ENCODE measurements at places on chromosomes 6 and 20. TPM values are rescaled to one million over a fixed set of nuclear protein-coding genes. Genes with fewer than 3 reads are reported as not detected.

The CTSZ gene
- total RNA-seq, result 128 TPM

- no peak overlapping the region for H3K27ac ChIP-seq
- H3K27me3 ChIP-seq, result no peaks in the 10 kb centered on the region
- H3K4me1 ChIP-seq, result no peaks in the 10 kb centered on the region
- no peaks in the 10 kb centered on the region for H3K36me3 ChIP-seq
- no peak overlapping the region for H3K4me3 ChIP-seq
Measured at GRCh38 chr6:13248994-13249393, 79.3 kb downstream of the TBC1D7 start.

The OR2J3 gene
- not detected for total RNA-seq

DNA sequence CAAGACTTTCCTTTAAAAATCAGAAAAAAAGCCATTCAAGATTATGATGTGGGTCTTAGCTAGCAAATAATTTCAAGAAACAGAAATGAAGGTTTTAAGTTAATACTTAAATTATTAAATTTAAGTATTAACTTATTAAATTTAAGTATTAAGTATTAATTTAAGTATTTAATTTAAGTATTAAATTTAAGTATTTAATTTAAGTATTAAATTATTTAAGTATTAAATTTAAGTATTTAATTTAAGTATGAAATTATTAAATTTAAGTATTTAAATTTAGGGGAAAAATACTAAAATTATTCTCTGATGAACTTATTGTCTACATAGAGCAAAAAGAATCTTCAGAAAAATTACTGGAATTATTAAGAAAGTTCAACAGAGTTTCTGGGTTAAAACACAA is 829.3 kb upstream of the FLRT3 start:
- no peak overlapping the region for H3K27ac ChIP-seq
- no peak for DNase-seq
- H3K27me3 ChIP-seq, result no peaks in the 10 kb centered on the region
- no peaks in the 10 kb centered on the region for H3K36me3 ChIP-seq

DNA sequence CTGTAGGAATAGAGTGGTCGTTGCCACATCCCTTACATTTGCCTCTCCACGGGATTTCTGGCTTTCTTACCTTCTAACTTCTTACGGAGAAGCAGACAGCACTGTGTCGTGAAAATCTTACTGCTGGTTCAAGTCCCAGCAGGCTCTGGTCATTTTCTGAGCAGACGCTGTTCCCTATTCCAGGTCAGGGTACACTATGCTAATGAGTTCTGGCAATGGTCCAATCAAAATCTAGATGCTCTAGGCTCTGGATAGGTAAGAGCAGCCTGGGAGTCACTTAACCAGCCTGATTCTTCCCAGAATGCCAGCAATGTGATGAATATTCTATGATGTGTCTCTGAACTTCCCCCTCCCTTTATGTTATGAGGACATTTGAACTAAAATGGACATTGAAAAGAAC is at the start of gene GCM1:
Gene GCM1, minus strand, starts transcription at position 158 of the 400 bp plus-strand sequence. CDS start 3,209 bp downstream, outside the sequence.
- no peak for DNase-seq
- no peaks in the 10 kb centered on the region for H3K36me3 ChIP-seq
- H3K27ac ChIP-seq, result no peak within 1 kb of the TSS
- no peaks in the 10 kb centered on the region for H3K27me3 ChIP-seq
